ENCODE measurements at places on chromosomes 11 and 22.
A peak's percentile ranks its signal among the peaks of the same experiment; 100 is the strongest.

- no peak for DNase-seq
Measured at GRCh38 chr11:73245461-73245860, 26.7 kb upstream of the P2RY6 start.

GRCh38 chr11:8721609-8722500 lies 39.3 kb downstream of the RPL27A start:
- no peak for DNase-seq

DNA sequence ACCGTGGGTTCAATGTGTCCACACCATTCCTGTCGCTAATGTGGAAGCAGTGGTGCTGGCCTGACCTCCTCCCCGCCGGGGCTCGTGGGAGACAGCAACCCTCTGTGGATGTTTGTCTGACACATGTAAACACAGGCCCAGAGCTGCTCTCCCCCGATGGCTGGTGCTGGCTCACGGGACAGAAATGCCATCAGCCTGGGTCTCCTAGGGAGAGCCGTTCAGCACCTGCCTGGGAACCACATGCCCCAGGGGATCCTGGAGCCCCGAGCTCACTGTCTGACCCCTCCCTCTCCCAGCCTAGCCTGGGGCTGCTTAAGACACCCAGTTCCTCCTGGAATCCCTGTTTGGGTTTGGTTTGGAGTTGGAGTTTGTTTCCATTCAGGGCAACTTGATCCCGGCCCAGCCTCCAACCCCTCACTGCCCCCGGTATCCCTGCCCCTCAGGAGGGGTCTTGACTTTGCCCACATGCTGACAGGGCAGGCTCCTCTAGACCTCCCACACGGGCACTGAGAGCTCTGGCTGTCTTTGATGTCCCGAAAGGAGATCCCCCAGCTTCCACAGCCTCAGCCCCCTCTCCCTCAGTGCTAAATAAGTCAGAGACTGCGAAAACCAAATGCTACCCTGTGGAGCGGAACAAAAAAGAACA lies 50.9 kb upstream of the WNT11 start:
- no peak for DNase-seq

- no peak for DNase-seq
Measured at GRCh38 chr22:35465109-35465701, 65.3 kb downstream of the MCM5 start.

DNA sequence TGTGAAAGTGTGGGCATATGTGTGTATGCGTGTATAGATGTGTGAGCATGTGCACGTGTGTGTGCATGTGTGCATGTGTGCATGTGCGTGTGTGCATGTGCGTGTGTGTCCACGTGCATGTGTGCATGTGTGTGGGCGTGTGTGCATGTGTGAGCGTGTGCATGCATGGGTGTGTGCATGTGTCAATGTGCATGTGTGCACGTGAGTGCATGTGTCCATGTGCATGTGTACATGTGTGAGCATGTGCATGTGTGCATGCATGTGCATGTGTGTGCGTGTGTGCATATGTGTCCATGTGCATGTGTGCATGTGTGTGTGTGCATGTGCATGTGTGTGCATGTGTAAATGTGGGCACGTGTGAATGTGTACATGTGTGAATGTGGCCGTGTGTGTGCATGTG lies 95.3 kb downstream of the ST3GAL4 start:
- DNase-seq, result no peak

- no peak for DNase-seq
Measured at GRCh38 chr11:36591433-36591832, 2.9 kb upstream of the IFTAP start.

GRCh38 chr22:38078046-38078840 lies 5.7 kb downstream of the SLC16A8 start:
- DNase-seq, result no peak

GRCh38 chr22:37337204-37337943 lies 55.1 kb downstream of the CYTH4 start:
- DNase-seq, result no peak

GRCh38 chr22:39936523-39937145 lies 23.6 kb upstream of the TMA7B start:
- no peak for DNase-seq

- no peak for DNase-seq
Measured at GRCh38 chr11:94658386-94658785, 91.2 kb downstream of the PIWIL4 start.

GRCh38 chr11:1307163-1307870 lies 2.1 kb downstream of the TOLLIP start:
- peak; percentile 34 for DNase-seq

DNA sequence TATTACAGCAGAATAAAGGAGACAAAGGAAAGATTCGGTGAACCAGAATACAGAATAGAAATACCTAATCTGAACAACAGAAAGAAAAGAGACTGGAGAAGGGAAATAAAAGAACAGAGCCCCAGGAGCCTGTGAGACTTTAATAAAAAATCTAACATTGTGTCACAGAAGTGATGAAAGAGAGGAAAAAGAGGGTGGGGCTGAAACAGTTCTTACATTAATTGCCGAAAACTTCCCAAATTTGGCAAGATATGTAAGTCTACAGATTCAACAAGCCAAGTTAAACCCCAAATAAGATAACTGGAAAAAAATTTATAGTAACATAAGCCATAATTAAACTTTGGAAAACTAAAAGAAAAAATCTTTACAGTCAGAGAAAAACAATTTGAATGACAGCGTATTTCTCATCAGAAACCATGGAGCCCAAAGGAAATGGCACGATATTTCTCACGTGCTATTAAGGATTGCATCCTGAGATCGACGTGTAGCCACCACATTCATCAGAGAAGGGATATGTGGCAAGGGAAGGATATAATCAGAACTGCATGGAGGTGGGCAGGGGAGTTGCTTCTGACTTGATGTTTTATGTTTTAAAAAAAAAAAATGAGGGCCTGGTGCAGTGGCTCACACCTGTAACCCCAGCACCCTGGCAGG lies 73.9 kb downstream of the SGSM3 start:
- DNase-seq, result no peak

GRCh38 chr11:126140926-126141280 lies 70.5 kb downstream of the RPUSD4 start:
- DNase-seq, result no peak

DNA sequence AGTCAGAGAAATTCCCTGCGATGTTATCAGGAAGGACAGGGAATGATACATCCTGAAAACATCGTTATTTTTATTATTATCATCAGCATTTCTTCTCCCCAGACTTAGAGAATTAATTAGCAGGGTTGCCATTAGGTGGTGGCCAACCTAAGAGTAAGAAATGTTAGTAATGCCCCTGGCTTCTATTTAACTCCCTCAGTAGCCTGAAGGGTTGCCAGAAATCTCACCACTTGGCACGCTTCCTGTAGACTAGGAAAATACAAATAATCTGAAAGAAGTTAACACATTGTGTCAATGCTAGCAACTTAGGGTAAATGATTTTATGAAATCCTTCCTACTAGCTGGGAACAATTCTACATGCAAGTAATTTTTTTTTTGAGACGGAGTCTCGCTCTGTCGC lies 45.5 kb downstream of the ENDOD1 start:
- DNase-seq, result no peak

DNA sequence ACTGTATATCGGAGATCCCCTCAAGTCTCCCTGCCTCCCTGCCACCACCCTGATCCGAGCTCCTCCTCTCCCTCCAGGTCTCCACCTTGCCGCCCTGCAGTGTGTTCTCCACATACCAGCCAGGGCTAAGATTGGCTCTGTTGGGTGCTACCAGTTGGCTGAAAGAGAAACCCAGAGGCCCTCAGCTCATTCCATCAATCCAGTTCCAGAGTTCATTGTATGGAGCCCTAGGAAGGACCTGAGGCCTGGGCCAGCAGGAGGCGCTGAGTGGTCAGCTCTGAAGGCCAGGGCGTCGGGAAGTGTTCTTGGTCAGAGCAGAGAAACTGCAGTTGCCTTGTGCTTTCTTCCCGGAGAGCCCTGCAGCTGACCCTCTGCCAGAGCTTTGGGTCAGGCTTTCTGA lies 2.2 kb upstream of the TOP3B start:
- no peak for DNase-seq

GRCh38 chr22:38413085-38414008 lies 41.7 kb downstream of the KCNJ4 start:
- DNase-seq, result no peak

GRCh38 chr22:24407278-24407665 lies 20.1 kb upstream of the ADORA2A start:
- no peak for DNase-seq

- no peak for DNase-seq
Measured at GRCh38 chr22:22697377-22698117, 53.1 kb downstream of the GGTLC2 start.

DNA sequence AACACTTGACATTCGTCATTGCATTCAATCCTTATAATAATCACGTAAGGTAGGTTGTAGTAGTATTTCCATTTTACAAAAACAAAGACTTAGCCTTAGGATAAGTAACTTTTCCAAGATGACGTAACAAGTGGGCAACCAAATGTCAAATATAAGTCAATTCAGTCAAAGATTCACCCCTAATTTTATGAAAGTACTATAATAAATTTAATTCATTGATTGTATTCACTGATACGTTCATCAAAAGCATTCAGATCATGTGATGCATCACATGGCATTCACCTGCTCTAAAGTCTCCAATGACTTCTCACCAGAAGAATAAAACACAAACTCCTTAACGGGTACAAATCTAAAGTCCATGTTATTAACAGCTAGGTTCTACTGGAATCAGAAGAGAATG lies 2.1 kb downstream of the KIF18A start:
- no peak for DNase-seq

- no peak for DNase-seq
Measured at GRCh38 chr22:22745225-22746060, 101.0 kb downstream of the GGTLC2 start.

GRCh38 chr11:28137832-28138231 lies 29.6 kb downstream of the METTL15 start:
- DNase-seq, result no peak

DNA sequence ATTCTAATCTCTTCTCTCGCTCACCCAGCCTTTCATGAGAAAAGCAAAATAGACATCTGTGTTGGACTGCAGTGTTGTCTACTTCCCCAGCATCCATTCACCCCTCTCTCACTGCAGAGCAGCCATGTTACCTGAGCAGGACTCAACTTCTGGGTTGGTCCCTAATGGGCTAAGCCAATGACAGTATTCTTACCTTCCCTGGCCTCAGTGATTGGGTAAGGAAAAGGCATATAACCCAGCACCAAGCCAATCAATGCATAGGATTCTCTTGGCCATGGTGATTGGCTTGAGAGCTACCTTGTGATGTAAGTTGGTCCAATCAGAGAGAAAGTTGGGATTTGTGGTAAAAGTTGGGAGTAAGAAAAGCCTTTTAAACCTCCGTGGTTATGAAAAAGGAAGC lies 99.8 kb upstream of the NECTIN1 start:
- DNase-seq, result no peak

DNA sequence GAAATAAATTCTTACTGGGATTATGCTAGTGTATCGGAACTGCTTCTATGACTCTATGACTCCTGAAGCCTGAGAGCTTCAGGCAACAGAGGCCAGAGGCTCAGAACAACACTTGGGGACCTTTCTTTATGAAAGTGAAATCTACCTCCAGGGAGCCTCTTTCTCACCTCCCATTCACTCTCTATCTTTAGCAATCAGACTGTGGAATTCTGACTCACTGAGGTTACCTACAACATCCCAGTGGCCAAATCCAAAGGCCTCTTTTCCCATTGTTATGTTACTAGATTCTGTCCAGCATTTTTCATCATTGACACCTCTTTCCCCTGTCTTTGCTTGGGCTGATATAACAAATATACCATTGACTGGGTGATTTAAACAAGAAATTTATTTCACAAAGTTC lies 14.1 kb upstream of the CYB5R2 start:
- no peak for DNase-seq

DNA sequence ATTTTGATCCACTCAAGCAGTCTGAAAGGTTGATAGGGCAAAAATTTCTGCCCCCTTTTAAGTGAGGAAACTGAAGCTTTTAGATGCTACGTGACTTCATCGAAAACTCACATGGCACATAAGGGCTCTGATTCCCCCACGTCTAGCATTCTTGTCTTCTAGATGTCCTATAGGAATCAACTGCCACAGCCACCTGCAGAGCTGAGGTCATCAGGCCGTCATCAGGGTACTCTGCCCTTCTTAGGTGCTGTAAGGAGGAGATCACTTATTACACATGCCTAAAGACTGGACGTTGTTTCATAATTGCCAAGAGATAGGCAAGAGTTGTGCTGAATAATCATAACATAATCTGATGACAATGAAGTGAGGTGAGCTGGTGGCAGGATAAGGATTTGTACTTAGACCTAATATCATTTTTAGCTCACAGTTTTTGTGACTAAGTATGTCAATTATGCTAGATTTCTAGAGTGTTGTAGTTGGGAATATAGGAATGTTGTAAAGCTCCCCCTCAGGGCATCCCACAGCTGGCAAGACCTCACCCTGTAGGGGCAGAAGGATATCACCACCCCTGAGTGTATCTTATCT lies 349.4 kb downstream of the METTL15 start:
- no peak for DNase-seq

- DNase-seq, result peak; percentile 52
Measured at GRCh38 chr11:119094816-119095065, 6.9 kb downstream of the DPAGT1 start.

DNA sequence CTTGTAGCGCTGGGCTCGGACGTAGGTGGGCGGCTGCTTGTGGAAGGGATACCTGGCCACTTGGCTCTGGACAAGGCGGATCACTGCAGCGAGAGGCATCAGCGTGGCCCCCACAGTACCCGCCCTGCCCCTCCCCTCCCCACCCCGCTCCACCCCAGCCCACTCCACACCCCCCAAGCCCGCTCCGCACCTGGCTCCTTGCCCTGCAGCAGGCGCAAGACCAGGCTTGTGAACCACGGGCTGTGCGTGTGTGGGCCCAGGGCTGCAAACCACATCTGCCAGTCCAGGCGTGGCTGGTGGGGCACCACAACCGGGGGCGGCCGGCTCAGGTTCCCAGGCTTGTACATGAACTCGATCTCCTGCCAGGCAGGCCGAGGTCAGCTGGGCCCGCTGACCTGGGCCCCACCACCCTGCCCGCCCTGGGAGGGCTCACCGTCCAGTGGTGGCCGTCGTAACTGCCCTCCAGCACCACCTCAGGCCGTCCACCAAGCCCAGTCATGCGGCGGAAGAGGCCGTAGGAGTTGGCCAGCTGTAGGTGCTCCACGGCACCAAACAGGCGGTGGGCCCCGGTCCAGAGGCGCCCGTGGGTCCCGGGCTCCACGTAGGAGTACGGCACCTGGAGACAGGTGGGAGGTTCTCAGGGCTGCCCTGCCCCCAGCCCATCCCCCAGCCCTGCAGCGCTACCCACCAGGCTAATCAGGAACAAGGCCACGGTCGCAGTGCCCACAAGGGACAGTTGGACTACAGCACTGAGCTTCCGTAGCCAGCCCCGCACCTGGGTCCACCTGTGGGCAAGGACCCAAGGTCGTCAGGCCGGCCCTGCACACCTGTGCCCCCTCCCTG lies 2.9 kb downstream of the LMF2 start:
- no peak for DNase-seq

DNA sequence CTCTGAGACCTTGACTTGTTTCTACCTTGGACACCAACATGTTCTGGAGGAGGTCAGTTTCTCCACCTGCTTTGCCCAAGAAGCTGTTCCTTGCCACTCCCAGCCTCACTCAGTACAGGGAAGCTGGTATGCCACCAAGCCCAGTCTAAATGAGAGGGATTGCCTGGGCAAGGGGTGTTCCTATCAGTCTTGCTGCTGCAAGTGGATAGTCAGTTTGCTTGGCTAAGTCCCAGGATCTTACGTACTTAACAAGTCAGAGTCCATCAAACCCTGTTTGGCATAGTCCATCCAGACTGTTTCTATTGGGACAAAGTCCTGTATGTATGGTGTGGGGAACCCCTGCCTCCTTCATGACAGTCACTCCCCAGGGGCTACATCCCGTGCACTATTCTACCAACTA lies 66.6 kb downstream of the RPL27A start:
- no peak for DNase-seq

Measured in epithelial cell of prostate (primary cell).